ENCODE measurements at places on chromosomes 2 and 18. TPM values are rescaled to one million over a fixed set of nuclear protein-coding genes. Genes with fewer than 3 reads are reported as not detected.

GRCh38 chr2:32553829-32554432, 73.9 kb upstream of the TTC27 start:
- DNase-seq = peak; percentile 74

DNA sequence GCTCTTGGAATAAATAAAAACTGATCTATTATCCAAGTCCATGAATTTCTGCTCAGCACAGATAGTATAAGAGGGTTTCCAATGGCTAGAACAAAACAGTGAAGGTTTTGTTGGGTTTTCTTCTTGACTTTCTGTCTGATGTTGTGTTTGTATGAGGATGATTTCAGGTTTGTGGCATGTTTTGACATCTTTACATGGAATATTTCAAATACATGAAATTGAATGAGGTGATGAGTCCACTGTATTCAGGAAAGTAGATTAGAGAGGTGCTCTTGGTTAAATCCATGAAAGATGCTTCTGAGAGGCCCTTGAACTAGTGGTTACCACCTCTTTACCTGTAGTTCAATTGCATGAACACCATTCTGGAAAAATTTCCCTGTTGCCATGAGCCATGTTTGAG, 84.3 kb downstream of the RAPGEF4 start:
- DNase-seq = no peak

DNA sequence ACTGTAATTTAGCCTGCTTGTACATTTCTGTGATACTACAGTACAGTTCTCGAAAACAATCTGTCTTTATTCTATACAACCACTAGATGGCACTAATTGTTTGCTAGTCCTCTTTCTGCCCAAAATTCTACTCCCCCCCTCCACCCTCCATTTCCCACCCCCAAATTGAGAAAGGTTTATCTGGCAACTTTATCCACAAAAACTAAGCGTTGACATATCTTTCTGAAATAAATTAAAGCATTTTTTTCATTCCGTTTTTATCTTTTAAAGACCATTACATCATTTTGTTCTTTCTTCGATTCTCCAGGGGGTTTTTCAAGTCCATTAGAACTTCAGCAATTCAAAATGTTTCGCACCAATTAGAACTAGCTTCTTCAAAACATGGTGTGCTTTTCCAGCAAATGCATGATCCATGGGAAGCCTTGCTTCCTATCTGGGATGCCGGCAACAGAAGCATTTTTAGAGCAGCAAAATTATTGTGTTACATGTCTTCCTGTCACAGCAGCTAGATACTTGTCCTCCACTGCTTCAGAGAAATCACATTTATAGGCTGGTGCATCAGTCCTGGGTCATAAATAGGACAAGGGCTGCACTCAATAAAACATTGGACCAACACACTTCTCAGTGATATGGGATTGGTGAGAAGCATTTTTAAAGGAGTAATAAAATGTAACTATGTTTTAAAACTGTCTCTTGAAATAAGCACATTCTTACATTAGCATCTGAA, 241.3 kb downstream of the PAX3 start:
- DNase-seq = peak; percentile 16

DNA sequence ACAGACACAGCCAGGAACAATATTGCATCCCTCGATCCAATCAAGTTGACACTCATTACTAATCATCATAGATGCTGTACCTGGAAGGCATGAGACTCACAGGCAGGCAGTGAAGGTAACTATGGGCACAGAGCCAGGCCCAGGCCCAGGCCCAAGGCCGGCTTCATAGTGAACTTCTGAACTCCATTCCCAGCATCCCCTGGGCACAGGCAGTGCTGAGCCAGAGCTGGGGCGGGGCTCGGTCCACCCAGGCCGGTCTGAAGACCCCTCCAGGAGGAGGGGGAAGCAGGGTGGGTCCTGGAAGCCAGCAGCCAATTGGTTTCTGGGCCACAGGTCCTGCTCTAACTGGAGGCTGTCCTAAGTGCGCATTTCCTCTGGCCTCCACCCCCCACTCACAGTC, 37.6 kb downstream of the MLPH start:
- DNase-seq = no peak

- DNase-seq = no peak
Observed at GRCh38 chr2:178068823-178069454, 3.6 kb downstream of the PDE11A start.

- peak; percentile 75 for DNase-seq
Observed at GRCh38 chr2:98623657-98624056, 15.3 kb downstream of the UNC50 start.

TUBA4B gene
- total RNA-seq = not detected

DNA sequence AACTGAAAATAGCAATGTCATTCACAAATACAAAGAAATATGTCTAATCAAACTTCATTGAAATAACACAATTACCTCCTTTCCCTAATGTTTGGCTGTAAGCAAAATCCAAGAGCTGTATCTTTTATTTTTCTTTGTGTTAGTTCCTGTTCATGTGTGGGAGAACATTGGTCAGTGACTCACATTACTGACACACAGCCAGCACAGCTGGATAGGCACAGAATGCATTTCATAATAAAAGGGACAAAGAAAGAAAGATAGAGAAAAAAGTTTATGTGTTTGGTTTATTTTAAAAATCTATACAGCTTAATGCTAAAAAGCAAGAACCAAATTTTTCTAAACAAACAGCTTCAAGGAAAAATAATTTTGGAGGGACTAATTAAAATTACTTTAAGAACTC, 185.6 kb upstream of the COL3A1 start:
- peak; percentile 76 for DNase-seq

DNA sequence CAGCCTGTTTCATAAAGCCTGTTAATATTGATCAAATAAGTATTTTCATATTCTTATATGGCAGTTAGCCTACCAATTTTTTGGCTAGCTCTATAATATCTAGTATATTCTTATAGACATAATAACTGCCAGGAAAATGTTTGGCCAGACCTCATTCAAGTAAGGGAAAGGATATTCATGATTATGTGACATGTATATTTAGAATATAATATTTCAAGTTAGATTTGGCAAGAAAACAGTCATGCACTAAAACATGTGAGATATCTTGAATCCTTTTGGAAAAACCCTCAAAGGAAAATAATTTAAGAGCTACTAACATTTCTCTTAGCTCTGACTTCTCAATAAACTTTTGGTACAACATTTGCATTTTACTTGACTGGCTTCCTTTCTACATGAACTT, 694.1 kb downstream of the PLCL1 start:
- no peak for DNase-seq

DNA sequence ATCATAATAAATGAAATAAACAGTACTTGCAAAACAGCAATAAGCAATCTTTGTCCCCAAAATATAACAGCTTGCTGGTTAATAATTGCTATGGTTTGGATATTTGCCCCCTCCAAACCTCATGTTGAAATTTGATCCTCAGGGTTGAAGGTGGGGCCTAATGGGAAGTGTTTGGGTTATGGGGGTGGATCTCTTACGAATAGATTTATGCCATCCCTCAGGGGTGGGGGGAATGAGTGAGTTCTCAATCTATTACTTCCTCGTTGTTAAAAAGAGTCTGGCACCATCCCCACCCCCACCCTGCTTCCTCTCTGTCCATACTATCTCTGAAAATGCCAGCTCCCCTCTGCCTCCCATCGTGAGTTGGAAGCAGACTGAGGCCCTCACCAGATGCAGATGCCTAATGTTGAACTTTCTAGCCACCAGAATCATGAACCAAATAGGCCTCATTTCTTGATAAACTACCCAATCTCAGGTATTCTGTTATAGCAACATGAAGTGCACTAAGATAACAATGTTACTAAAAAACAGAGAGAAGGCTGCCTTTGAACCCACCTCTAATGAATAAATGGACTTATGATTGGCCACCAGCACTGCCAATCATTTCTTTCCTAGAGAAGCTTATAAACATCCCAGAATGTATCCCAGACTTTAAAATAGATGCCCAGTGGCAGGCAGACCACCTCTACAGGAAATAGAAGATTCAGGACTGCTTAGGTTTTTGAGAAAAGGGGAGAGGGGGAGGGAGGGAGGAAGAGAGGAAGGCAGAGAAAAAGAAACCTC, 90.1 kb downstream of the ALPK2 start:
- no peak for DNase-seq

GRCh38 chr2:150586858-150587257, 99.4 kb upstream of the RND3 start:
- peak; percentile 12 for DNase-seq

TNS1 gene
- 45.8 TPM for total RNA-seq

- no peak for DNase-seq
Observed at GRCh38 chr18:74972354-74972753, 236.6 kb downstream of the PTGR3 start.

GRCh38 chr18:78126536-78126935, 853.1 kb upstream of the SALL3 start:
- DNase-seq = no peak

DNA sequence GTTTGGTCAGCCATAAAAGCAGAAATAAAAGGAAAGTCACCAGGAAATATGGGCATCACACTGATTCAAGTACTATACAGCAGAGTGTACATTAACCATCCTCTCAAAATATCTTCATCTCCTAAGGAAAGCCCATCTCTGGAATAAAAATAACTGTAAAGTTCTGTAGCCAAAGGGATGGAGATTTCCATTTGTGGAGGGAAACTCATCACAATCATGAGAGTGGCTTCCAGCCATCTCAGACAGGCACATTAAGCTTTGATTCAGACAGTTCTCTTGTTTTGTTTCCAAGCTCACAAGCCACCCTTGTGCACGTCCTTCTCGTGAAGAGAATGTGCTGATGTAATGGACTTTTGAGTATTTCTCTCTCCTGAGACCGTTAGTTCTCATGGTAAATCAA, 695.5 kb downstream of the LRRTM4 start:
- no peak for DNase-seq

- no peak for DNase-seq
Observed at GRCh38 chr18:12155996-12156395, 62.4 kb downstream of the ANKRD62 start.

DNA sequence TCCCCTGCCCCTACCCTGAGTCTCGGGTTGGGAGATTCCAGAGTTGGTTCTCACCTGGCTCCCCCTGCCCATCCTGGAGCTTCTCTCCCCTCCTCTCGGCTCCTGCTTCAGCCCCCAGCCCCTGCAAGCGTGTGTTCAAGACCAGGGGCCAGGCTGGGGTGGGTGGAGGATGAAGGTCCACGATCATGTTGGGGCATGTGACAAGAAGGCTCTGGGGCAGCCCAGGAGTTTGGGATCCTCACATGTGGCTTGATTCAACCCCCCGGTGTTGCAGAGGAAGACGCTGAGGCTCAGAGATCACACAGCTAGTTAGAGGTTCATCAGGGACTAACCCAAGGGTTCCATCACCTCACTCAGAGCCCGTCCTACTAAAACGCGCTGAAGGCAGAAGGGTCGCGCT, 14.2 kb upstream of the TUBB6 start:
- DNase-seq = no peak

DNA sequence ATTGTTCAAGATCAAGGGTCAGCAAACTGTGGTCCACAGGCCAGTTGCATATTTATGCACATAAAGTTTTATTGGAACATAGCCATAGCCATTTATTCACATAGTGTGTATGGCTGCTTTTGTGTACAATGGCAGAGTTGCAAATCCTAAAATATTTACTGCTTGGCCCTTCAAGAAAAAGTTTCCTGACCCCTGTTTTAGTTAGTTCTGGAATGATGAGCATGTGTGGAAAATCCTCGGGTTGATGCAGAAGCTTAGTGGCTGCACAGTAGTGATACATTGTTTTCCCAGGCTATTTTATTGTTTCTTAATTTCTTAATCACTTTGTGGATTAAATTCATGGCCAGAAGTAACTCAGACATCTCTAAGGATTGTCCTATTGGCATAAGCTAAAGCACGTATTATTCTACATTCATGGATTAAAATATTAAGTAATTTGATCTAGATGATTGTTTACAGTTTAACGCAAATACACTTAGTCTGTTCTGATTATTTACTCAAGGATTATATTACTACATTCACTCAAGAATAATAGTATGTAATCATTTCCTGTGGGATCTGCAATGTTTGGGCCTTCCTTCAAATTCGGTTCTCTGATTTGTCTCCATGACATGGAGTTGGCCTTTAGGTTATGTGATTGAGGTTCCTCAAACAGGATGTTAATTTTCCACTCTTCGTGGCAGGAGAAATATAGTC, 165.5 kb downstream of the TMEM247 start:
- peak; percentile 53 for DNase-seq

- no peak for DNase-seq
Observed at GRCh38 chr18:67092141-67092540, 424.4 kb downstream of the DSEL start.

- no peak for DNase-seq
Observed at GRCh38 chr2:13522917-13523821, 806.4 kb downstream of the TRIB2 start.

MARS2 gene
- 9.4 TPM for total RNA-seq

ESPNL gene
- total RNA-seq = not detected
